ENCODE measurements at places on chromosomes 11 and 22.
A peak's percentile ranks its signal among the peaks of the same experiment; 100 is the strongest.

DNA sequence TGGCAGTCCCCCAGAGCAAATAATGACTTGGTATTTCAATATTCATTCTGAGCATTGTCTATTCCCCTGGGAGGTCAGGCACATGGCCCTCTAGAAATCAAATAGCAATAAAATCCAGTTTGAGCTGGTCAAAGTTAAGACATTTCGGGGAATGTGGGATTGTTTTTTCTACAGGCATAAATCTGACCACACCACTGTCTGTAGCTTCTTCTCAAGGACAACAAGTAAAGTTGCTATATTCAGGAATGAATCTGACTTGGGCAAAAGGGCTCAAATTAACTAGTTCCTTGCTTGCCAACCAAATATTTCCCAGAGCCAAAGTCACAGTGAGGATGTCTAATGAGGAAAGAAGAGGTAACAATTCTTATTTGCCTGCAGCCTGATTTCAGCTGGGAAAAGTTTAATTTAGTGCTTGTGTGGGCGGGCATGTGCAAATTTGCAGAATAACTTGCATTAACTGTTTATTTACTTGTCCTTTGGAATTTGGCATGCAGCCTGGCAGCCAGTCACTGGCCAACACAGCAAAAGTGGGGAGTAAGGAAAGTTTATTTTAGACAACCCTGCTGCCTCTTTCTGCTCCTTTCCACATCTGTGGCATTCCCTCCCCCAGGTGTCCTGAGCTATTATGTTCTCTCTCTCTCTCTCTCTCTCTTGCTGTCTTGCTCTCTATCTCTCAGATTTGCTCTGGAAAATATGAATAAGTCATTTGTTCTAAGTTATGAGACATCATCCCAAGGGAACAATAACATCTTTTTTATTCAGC is 51.2 kb upstream of the ARHGAP20 start:
- DNase-seq = no peak

- no peak for DNase-seq
These were observed 123.0 kb downstream of the WT1 start for GRCh38 chr11:32312206-32312817.

- no peak for DNase-seq
These were observed 365.1 kb downstream of the SOX6 start for GRCh38 chr11:15991215-15991614.

GRCh38 chr11:3174387-3174786 is 9.3 kb upstream of the OSBPL5 start:
- DNase-seq = no peak

DNA sequence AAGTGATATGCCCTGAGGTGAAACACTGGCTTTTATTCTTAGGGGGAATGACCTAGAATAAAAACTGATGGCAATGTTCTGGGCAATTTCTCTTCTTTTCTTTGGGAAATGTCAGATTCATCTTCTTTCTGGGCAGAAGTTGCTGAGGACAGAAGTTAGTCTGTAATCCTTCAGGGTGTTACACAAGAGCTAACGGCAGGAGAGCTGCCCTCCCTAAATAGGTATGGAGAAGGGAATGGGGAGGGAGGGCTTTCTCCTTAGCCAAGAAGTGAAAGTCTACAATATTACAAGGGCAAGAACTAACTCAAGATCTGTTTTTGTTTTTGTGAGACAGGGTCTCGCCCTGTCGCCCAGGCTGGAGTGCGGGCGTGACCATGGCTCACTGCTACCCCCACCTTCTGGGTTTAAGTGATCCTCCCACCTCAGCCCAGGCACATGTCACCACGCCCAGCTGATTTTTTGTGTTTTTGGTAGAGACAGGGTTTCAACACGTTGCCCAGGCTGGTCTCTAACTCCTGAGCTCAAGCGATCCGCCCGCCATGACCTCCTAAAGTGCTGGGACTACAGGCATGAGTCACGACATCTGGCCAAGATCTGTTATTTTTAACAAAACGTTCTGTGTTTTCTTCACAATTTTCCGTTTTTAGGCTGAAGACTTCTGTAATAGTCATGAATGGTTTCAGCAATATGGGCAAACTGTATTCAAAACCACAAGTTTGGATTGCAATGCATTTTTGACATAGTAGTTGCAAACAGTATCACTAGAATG is 7.2 kb downstream of the PIWIL4 start:
- DNase-seq = peak; percentile 71

DNA sequence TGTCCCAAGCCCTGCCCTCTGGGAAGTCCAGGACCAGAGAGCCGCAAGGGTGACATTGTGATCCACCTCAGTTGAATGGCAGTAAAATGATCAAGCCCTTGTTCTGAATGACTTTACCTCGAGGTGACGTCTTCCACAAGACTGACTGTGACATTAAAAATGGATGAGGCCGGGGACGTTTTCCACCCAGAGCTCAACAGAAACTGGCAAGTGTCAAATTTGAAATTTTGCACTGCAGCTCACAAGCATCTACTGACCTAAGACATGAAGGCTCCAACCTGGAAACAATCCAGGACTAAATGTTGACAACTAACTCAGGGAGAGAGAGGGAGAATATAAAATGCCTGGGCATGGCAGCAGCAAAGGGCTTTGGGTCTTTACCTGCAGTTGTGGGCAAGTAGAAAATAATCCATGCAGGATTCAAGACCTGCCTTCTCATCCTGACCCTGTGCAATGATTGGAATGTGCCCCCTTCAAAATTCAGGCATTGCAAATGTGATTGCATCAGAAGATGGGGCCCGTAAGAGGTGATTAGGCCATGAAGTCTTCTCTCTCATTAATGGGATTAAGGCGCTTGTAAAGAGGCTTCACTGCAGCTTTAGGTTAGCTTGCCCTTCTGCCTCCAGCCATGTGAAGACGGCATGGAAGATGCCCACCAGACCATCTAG is 33.6 kb upstream of the CLMP start:
- no peak for DNase-seq

GRCh38 chr22:43126501-43127165 is 16.1 kb downstream of the BIK start:
- DNase-seq = no peak

DNA sequence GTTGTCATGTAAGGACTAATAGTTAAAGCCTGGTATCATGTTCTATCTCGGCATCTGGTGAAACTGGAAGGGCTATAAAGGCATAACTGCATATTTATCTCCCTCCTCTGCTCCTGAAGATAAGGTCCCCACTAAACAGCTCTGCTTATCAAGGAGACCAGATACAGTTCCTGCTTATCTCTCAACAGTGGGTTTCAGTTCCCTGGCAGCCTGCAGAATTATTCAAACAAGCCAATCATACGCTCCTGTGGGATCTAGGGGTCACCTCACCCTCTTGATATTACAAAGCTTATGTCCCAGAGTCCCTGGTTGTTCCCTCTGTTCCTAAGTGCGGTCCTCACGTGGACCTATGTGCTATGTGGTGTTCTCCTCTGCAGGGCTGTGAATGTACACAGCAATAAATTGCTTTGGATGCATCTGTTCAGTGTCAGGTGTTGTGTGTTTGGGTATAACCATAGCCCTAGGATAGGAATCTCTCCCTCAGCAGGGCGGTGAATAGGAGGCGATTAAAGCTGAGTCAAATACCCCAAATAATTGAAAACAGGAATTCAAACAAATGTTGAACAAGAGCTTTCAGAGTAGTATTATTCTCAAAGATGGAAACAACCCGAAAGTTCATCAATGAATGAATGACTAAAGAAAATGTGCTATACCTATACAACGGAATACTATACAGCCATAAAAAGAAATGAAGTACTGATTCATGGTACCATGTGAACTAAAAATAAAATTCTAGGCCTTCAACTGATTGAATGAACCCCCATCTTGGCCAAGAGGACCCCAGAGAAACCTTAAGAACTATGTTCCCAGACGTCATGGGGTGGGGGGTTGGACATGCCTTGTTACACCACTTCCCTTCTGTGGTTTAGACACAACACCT is 3.1 kb upstream of the OOSP4A start:
- no peak for DNase-seq

DNA sequence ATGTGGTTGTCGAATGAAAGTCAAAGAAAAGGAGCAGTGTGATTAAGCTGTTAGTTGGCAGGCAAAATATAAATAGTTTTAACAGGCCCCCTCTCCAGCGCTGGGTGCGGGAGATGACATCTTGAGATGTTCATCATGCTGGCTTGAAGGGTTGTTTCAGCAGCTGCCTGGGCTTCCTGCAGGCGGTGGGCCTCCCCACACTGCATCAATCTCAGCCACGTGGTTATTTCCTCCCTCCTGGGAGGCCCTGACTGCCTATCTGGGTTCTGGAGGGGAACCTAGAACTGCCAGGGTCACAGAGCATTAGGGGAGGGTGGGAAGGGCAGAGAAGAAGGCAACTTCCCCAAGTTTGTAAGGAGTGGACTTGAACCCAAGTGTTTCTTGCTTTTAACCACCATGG is 173.3 kb upstream of the SYT13 start:
- no peak for DNase-seq

DNA sequence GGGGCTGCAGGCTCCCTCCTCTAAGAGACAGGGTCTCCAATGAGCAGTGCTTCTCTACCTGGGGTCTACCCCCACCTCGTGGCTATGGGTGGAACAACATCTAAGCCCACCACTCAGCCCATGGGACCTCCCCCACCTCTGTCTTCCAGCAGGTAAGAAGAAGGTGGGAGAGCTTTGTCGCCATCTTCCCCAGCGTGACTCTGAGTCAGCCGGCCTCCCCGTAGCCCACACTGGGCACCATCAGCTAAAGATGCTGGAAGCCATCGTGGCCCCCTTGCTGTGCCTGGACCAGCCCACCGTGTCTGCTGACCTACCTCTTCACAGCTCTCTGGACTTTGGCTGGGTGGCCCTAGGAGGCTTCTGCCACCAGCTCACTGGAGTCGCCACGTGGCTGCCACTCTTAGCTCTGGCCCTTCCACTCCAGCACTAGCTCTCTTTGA is 944 bp downstream of the C11orf86 start:
- DNase-seq = no peak

DNA sequence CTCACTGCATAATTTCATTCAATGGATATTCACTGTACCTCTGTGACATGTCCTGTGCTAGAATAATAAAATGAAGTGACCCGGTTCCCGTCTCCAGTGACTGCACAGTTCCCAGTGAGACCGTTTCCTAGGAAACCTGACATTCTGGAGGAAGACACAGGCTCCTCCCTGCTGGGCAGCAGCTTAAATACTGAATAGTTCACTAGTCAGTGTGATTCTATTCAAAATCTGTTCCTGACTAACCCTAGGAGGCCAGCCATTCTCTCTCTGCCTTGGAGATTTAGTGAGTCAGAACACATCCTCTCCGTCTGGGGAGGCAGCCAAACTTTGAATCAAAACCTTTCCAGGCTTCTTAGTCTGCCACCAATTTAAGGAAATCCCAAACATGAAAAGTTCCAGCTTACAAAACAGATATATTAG is 11.3 kb downstream of the TRIM66 start:
- DNase-seq = no peak

DNA sequence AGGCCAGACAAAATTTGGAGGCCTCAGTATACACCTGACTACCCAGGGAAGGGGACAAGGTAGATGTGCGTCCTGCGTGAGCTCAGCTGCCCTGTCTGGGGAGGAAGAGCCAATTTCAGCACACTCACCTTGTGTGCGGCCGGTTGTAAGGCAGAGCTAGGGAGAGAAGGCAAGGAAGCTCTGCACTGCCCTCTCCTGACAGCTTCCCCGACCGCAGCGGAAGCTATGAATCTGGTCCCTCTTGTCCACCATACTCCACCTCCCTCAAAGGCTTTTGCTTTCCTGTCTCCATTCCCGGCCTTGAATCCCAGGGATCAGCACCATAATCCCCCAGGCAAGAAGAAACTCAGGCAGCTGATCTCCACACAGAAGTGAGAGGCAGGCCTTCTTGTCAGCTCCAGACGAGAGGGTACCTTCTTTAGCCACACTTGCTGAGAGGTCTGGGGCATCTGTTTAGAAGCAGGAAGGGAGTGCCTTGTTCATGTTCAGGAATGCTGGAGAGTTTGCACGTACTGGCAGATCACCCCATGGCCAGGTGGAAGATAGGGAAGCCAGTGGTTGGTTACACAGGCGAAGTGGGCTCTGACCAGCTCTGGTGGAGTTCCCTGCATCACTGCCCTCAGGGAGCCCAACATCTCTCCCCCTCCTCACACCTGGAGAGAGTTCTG is 62.5 kb downstream of the FEZ1 start:
- DNase-seq = peak; percentile 16

GRCh38 chr22:40519284-40519947 is 117.1 kb downstream of the MRTFA start:
- no peak for DNase-seq

GRCh38 chr22:20312396-20313191 is 7.3 kb downstream of the DGCR6L start:
- no peak for DNase-seq

DNA sequence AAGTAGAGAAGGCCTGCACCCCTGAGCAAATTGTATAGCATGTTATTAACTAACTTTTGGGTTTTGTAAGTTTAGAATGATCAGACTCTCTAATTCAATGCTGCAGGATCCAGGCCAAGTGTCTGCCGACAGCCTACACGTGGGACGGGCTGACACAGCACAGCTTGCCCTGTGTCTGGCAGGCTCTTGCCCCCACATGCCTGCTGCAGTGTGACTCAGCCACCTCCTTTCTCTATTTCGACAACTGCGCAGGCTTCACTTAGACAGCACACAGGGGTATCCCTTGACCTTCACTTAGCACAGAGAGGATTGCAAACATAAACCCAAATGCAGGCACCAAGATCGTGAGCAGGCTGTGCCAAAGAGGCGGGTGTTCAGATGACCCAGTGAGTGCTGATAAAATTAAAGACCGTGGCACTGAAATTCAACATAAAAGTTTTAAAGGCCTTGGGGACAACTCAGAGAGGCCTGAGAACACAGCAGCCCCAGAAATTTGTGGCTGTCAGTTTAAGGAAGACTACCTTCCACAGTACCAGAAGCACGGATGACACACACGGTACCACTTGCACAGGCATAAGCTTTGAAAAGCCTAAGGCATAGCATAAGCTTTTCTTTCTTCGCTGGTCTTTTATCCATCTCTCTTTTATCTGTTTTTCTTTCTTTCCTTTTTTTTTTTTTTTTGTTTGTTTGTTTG is 37.8 kb downstream of the SCN3B start:
- peak; percentile 47 for DNase-seq

- peak; percentile 49 for DNase-seq
These were observed 27.6 kb downstream of the ART5 start for GRCh38 chr11:3613998-3614741.

DNA sequence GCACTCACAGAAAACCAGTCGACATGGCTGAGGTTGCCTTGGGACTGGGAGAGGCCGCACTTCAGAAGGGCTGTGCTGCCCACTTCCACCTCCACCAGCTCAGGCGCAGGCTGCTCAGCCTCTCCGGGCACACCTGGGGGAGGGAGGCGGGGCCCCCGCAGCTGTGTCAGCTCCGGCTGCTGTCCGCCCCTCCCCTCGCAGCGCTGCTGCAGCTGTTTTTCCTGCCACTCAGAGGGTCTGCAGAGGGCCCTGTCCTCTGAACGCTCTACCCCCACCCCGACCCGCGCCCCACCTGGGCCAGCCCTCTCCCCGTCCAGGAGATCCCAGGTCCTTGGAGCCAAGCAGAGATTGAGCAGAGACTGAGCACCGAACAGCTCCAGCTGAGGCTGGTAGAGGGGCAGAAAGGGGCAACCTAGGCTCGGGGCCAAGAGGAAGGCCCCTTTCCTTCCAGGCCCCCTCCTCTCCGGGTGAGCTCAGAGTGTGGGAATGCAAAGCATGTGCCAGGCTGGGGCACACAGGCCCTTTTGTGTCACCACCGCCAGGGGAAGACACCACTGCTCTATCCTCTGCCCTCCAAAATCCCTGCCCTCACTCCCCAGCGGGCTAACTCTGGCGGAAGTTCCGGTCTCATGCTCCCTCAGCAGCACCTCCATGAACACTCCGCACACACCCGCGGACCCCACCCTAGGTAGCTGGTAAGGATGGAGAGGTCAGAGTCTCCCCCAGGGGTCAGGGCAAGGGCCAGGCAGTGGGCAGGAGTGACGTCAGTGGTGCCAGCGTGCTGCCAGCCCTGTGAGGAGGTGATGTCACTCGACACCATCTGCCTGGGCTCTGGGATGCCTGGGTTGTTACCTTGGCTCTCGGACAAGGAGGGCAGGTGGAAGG is 1.6 kb downstream of the MCAM start:
- peak; percentile 25 for DNase-seq

Data from suppressor macrophage (primary cell).